ENCODE measurements at places on chromosomes 1 and 21.

GRCh38 chr1:65200411-65200810 is 52.4 kb downstream of the AK4 start:
- no peak for DNase-seq

GRCh38 chr1:151562661-151563060 is 22.6 kb downstream of the TUFT1 start:
- no peak for DNase-seq

DNA sequence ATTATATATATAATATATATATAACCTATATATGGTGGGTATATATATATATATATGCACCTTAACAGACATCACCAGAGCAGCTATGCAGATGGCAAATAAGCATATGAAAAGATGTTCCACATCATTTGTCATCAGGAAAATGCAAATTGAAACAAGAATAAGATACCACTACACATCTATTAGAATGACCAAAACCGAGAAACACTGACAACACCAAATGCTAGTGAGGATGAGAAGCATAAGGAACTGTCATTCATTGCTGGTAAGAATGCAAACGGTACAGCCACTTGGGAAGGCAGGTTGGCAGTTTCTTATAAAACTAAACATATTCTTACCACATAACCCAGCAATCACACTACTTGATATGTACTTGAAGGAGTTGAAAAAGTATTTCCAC is 219.8 kb upstream of the PRMT6 start:
- DNase-seq, result no peak

GRCh38 chr1:210072129-210072528 is 134.1 kb downstream of the SYT14 start:
- no peak for DNase-seq

- no peak for DNase-seq
These were observed 5.4 kb downstream of the BLACAT1 start for GRCh38 chr1:205450448-205450847.

- peak; percentile 88 for DNase-seq
These were observed 24.3 kb upstream of the IFNAR2 start for GRCh38 chr21:33205476-33205875.

- DNase-seq, result no peak
These were observed 151.4 kb upstream of the KIAA0040 start for GRCh38 chr1:175343945-175344344.

GRCh38 chr1:236021424-236022135 is 43.3 kb downstream of the NID1 start:
- DNase-seq, result no peak

- DNase-seq, result peak; percentile 43
These were observed 1.1 kb downstream of the RALGPS2 start for GRCh38 chr1:178726087-178726517.

DNA sequence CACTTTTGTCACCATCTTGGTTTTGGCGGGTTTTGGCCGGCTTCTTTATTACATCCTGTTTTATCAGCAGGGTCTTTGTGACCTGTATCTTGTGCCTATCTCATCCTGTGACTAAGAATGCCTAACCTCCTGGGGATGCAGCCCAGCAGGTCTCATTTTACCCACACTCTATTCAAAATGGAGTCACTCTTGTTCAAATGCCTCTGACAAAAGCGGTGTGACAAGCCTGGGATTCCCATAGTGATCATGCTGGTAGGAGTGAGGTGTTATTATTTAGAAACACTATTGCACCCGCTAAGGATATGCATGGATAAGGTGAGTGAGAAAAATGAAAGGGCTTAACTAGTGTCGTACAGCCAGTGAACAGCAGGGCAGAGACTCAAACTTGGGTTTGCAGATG is 111.7 kb upstream of the COA6 start:
- DNase-seq, result no peak

DNA sequence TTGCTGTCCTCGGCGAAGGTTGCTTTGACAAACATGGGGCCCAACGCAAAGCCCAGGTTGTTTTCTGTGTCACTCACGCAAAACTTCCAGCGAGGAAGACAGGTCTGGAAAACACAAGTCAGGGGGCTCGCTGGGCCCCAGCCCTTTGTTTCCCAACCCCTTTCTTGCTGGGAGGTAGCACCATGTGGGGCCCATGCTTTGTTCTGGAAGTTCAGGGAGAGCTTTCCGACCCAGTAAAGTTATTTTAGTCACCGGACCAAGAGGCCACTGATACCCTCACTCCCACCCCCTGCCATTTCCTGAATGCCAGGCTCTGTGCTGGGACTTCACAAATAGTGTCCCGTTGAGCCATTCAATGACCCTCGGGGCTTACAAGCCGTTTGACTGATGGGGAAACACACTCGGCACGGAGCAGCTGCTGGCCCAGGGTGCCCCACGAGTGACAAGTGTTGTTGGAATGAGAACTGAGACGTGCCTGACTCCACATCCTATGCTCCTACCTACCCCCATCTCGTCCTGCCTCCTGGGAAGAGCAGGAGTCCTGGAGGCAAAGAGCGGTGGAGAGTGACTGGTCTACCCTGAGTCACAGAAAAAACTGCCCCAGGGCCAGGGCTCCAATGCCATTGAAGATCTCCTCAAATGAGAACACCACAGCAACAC is 52.0 kb downstream of the ECE1 start:
- DNase-seq, result no peak

- no peak for DNase-seq
These were observed 42.6 kb upstream of the ADGRL2 start for GRCh38 chr1:81758181-81758580.

DNA sequence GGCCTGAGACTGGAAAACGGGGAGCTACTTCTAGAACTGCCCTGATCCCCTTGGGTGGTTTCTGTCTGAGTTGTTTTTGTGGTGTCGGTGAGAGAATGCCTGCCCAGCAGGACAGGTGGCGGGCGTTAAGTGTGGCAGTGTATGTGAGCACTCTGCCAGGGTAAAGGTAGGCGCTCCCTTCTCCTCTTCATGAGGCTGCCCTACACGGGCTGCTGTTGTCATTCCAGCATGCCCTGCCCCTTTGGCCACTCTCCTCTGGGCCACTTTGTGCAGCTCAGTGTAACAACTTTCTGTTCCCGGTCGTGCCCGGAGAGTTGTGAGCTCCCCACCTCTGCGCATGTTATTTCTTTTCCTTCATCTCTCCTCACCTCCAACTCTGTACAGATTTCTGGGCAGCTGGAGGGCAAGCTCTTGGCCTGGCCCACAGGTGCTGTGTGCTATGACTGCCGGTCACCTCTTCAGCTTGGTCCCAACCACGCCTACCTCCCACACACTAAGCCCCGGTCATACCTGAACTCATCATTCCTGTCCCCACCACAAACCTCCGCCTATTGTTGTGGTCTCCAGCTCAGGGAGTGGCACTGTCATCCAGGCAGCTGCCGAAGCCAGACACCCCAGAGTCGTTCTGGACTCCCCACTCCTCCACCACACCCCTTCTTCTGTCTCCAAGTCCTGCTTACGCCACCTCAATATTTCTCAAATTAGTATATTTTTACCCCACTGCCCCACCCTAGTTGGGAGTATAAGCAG is 69.0 kb downstream of the GADD45A start:
- DNase-seq, result no peak

GRCh38 chr1:180311011-180311730 is 81.1 kb downstream of the LHX4 start:
- DNase-seq, result no peak

DNA sequence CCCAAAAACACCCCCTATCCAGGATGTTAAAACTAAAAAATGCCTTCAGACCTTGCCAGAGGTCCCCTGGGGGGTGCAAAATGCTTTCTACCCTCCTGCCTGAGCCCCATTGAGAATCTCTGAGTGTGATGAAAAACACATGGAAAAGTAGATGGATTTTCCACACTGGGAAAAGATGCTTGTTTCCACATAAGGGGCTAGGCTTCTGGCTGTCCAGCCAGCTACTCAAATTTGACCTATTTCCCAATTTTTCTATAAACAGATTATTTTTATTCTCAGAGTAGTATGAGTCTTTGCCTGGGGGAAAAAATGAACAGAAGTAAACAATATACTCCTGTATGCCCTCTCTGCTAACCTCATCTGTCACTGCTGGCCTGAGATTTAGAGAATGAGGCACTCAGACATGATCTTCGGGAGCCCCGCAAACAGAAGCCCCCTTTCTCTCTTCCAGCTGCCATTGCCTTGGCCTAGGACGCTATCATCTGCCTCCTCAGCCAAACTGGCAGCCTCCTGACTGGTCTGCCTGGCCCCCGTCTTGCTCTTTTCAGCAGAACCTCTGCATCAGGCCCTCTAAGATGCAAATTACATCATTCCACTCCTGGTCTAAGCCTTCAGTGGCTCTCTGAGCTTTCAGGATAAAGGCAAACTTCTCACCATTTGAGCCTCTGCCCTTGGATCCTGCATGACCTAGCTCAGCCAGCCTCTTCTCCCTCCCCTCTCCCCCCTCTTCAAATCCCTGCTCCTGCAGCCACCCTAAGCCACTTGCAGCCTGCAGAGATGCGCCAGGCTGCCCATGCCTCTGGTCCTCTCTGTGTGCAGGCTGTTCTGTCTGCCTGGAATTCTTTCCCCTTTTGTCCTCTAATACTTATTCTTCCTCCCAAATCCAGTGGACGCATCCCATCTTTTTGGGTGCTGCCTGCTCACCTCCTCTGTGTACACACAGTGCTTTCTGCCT is 39.7 kb upstream of the TMEM125 start:
- no peak for DNase-seq

- DNase-seq, result peak; percentile 38
These were observed 14.4 kb downstream of the SMYD3 start for GRCh38 chr1:246492611-246493245.

DNA sequence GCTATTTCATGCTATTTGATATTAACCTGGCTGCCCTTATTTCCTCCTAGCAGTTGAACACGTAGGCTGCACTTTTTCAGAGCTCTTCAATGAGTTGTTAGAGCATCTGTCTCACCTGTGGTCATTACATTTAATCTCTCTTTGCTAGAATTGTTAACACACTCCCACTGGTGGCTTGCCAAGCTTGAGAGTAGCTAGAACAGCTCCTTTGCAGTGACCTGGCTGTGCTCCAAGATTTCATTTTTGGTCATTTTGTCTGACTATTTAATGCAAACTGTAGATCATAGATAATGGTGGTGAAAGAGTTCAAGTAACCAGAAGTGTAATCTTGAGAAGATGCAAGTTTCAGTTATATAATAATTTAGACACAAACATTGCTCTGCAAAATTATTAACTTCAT is 105.6 kb downstream of the LRRC7 start:
- DNase-seq, result no peak

- DNase-seq, result no peak
These were observed 85.3 kb downstream of the CAMTA1 start for GRCh38 chr1:6870571-6870970.

DNA sequence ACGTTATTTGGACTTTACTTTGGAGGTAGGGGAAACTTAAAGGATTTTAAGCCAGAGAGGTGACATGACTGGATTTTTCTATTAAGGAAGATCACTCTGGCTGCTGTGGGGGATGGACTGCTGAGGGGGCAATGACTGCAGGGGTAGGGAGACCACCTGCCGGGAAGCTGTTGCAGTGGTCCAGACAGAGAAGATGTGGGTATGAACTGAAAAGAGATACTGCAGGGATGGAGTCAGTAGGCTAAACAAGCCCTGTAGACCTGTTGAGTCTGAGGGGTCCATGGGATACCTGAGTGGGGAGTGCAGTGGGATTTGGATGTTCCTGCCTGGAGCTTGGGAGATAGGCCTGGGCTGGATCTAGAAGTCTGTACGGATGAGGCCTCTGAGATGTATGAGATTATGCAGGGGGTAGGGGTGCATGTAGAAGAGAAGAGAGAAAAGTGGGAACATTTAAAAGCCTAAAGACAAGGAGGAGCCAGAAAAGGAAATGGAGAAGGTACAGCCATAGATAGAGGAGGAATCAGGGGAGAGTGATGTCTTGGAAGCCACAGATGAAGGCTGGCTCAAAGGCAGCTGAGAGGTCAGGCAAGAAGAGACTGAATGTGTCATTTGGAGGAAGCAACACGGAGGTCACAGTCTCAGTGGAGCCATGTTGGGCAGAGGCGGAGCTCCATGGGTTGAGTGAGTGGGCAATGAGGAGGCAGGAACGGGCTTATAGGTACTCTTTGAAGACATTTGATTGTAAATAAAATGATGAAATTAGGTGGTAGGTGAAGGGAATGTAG is 25.9 kb upstream of the KCNA2 start:
- DNase-seq, result no peak

- no peak for DNase-seq
These were observed 37.0 kb upstream of the RXRG start for GRCh38 chr1:165481820-165482532.

DNA sequence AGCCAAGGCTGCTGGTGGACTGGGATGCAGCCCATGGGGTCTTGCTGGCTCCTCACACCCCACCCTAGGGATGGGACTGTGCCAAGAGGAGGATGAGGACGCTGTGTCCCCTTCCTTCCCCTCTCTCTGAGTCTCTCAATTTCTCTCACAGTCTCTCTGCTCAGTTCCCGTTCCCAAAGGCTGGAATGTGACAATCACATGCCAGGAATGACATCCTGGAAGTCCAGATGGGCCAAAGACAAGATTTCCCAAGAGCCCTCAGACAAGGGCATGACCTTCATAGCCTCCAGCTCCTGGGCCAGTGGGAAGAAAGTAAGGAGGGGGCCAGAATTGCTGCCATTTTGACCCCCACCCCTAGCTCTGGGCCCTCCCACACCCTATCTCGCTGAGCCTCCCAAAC is 7.6 kb upstream of the CDCP2 start:
- no peak for DNase-seq

- DNase-seq, result no peak
These were observed 342 bp downstream of the DDOST start for GRCh38 chr1:20660847-20661206.

GRCh38 chr1:212749821-212750535 is 41.6 kb downstream of the NSL1 start:
- no peak for DNase-seq

GRCh38 chr1:54571803-54572541 is 23.9 kb downstream of the ACOT11 start:
- no peak for DNase-seq

GRCh38 chr1:204131978-204132377 is 19.9 kb downstream of the ETNK2 start:
- DNase-seq, result no peak

DNA sequence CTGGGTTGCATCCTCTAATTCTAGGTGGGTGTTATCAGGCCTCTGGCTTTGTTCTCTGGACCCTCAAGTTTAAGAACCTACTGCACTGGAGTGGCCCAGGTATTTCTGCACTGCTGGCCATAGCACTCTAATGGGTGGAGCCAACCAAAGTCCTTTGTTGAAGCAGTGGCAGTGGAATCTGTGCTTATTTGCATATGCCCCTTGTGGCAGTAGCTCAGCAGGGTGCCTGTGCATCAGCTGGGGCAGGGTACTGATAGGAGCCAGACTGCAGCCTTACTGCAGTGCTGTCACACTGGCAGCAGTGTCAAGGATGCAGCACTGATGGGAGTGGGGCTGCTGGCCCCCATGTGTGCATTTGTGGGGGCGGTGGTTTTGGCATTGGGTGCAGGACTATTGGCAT is 660.6 kb downstream of the LRRIQ3 start:
- no peak for DNase-seq

All from MV-4-11 (cell line).